ENCODE measurements at places on chromosomes 3 and 15.

GRCh38 chr3:114460459-114460858 is 166.6 kb downstream of the TIGIT start:
- DNase-seq, result no peak

- DNase-seq, result no peak
Observed at GRCh38 chr3:77668376-77668775, 628.5 kb downstream of the ROBO2 start.

GRCh38 chr3:57154470-57155309 is 10.5 kb downstream of the IL17RD start:
- no peak for DNase-seq

DNA sequence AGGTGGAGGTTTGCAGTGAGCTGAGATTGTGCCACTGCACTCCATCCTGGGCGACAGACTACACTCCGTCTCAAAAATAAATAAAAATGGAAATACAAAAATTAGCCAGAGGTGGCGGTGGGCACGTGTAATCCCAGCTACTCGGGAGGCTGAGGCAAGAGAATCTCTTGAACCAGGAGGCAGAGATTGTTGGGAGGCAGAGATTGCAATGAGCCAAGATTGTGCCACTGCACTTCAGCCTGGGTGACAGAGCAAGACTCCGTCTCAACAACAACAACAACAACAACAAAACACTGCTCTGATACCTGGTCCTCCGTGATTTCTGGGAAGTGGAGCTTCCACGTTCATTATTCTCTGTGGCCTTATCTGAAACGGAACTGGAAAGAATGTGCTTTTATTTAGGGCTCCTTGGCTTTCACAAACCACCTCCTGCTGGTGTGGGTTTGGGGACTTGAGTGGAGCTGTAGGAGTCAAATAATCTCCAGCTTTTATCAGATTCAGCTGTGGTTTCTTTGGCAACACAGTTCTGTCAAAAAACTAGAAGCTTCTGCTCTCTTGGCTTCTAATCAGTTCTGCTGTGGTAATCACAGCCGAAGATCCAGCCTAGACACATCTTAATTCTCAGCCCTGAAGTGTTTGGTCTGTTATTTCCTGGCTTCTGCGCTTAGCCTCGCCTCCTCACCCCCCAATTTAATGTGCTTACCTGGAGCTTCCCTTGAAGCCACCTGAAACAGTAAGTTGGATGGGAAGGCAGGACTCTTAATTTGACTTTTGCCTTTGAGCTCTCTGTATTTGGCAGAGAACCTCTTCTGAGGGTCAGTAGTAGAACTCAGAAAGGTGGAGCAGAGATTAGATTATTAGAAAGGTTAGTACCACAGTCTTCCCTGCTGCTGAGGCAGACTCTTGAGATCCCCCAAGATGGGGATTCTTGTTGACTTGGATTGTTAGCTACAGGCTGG is 21.4 kb downstream of the IRAK2 start:
- no peak for DNase-seq

GRCh38 chr3:4394048-4394447 is 73.0 kb downstream of the SUMF1 start:
- no peak for DNase-seq

DNA sequence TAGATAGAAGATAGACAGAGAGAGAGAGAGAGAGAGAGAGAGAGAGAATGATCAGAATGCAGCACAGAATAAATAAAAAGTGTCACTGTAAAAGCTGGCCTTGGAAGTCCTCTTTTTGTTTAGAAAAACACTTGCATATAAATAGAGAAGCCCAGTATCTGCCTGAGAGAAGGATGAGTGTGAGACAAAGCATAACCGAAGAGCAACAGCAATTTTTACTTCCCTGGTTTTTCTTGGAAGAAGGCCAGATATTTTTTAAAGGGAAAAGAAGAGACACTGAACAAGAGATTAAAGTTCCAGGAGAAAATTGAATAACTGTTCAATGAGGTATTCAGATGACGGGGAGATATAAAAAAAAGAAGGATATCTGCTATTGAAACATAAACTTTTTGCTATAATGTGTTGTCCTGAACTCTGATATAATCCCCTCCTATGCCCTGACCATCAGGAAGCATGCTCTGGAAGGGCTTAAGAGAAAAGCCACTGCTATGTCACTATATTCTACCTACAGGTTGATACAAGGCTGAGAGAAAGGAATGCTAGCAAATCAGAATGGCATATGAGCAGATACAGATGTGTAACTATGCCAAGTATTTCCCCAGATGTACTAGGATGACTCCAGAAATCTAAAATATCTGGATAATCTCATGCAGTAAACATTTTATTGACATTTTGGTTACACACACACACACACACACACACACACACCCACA is 358.9 kb downstream of the RBMS3 start:
- DNase-seq, result no peak

DNA sequence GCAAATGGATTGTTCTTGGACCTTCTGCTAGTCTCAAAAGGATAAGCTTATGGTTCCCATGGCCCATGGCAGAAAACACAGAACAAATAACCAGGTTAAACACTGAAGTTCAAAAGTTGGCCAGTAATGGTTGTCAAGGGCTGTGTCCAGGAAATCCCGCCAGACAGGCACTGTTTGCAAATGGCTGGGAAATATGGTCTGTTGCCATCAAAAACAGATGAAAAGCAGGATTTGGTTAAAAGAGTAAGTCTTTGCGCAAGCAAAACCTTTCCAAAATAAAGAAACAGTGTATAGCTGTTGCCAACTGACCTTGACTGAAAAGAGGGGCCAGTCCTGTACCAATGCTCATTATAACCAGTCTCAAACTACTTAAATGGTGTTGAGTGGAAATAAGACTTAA is 58.6 kb downstream of the WWTR1 start:
- no peak for DNase-seq

All from NCI-H460 (cell line).